ENCODE measurements at places on chromosomes 1 and 21.

GRCh38 chr1:232853994-232854797 is 49.0 kb downstream of the MAP10 start:
- DNase-seq = no peak

DNA sequence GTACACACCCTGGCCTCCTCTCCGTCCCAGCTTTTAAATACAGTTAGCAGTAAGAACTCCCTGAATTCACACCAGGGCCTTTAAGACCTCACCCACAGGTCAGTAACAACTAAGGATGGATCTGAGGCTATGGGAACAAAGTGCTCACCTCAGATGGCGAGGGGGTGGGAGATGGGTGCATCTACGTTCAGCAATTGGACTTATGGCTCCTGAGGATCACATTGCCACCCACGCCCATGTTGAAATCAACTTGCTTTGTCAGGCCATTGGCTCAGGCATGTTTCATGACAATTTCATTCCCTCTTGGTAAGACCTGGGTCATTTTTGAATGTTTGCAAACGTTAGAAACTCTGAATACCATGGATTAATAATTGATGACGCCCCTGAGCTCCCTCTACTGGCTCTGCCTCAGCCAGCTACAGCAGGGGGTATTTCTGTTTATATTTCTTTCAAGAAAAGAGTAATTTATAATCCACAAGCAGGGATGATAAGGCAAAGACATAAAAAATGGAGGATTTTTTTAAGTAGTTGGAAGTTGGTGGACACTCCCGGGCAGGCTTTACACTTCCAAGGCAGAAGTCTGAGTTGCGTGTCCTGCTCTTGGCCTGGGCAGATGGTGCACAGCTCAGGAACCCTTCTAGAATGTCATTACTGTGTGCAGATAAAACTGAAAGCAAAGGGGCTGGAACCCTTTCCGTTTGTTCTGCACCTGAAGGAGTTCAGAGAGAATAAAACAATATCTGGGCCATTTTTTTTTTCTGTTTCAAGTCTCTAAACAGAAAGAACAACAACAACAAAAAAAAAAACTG is 13.7 kb upstream of the LBR start:
- no peak for DNase-seq

- peak; percentile 68 for DNase-seq
These were observed 31.7 kb upstream of the TMEM125 start for GRCh38 chr1:43238085-43238484.

GRCh38 chr1:21307210-21307609 is 16.9 kb upstream of the ECE1 start:
- no peak for DNase-seq

- DNase-seq = no peak
These were observed 253.3 kb upstream of the RGS18 start for GRCh38 chr1:191904991-191905390.

- no peak for DNase-seq
These were observed 24.8 kb downstream of the NOS1AP start for GRCh38 chr1:162094271-162094670.

DNA sequence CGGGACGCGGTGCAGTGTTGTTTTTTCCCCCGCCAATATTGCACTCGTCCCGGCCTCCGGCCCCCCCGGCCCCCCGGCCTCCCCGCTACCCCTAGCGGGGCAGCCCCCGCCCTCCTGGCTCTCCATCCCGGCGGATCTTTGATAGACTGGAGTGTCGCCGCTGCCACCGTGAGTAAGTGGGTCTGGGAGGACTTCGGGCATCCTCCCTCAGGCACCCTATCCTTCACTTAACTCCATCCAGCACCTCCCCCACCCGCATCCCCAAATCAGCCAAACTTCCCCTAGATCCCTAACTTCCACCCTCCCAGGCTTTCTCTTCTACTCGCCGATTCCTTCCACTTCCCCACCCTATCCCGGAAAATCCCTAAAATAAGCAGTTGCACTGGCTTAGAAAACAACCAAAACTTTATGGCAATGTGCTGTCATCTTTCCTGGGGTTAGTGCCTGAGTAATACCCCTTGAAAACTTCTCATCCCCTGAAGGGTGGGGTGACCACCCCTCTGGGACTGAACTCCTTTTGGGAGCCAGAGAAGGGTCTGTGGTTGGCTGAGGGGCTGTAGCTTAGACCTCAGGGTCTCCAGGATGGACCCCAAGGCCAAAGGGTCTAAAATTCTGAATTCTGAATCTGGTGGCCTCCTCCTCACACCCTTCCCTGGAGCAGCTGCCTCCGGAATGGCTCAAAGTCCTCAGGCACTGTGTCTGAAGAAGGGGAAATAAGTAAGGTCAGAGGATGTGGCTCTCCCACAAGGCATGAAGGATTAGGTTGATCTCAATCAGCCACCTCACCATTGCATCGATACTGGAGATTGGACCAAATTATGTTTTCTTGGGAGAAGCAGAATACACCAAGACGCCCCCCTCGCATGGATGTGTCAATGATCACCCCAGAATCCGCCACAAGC is 12.2 kb downstream of the THBS3 start:
- DNase-seq = no peak

- no peak for DNase-seq
These were observed 102.6 kb downstream of the CYYR1 start for GRCh38 chr21:26470351-26471098.

- DNase-seq = no peak
These were observed 13.6 kb downstream of the RD3 start for GRCh38 chr1:211478376-211478775.

GRCh38 chr1:246959944-246960693 is 28.4 kb upstream of the AHCTF1 start:
- DNase-seq = no peak

GRCh38 chr1:47184090-47184821 is 5.6 kb downstream of the PDZK1IP1 start:
- no peak for DNase-seq

GRCh38 chr1:212412374-212412773 is 2.3 kb downstream of the PACC1 start:
- no peak for DNase-seq

DNA sequence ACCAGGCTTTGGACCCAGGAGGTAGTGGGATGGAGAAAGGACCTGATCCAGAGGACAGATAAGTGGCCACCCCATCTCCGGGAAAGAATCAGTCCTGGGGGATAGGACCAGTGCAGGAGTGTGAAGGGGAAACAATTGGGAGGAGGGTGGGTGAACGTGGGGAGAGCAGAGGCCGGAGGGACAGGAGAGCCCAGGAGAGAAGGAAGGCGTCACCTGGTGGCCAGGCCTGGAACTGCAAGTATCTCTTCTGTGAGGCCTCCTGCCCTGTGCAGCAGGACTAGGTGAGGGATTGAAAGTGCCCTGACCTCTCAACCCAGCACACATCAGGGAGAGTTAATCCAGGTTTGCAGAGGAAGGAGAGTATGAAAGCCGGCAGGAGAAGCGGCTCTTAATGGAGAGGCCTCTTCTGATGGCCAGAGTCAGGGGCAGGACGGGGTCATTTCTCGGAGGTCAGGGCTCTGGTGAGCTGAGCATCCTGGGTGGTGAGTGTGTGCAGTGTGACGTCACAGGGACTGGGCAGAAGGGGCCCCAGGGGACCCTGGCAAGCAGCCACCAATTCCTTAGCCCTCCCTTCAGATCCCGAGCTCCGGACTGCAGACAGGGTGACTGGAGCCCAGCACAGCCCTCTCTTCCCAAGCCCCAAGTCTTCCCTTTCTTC is 9.2 kb upstream of the LAD1 start:
- DNase-seq = peak; percentile 95

DNA sequence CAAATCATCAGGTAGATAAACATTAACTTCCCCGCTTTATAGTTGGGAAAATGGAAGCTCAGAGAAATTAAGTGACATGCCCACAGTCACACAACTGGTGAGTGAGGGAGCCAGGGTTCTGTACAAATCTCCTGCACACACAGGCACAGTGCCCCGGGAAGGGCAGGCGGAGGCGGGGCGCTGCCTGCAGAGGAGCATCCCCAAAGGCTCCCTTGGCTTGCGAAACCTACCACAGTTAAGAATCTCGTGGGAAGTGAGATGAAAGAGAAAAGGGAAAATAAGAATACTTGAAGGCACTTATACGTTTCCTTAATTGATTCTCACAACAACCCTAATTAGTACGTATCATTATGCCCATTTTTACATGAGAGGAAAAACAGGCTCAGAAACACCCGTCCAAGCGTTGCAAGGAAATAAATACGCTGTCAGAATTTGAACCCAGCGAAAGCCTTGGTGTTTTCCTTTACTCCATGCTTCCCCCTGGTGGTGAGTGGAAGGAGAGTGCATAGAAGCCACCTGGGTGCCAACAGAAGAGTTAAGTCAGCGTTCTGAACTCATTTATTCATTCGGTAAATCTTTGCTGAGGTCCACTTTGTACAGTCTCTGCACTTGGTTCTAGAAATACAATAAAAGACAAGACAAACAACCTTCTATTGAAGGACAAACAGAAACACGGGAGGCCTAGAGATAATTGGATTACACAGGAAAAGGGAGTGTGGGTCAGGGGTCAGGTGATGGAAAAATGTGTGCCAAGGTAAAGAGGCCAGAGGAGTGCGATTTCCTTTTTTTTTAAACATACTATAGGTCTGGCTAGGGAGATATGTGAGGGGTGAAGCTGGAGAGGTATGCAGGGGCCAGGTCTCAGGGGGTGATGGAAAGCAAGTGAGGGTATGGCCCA is 28.4 kb downstream of the ACP6 start:
- peak; percentile 37 for DNase-seq

GRCh38 chr1:179052776-179053175 is 27.1 kb downstream of the FAM20B start:
- DNase-seq = no peak

DNA sequence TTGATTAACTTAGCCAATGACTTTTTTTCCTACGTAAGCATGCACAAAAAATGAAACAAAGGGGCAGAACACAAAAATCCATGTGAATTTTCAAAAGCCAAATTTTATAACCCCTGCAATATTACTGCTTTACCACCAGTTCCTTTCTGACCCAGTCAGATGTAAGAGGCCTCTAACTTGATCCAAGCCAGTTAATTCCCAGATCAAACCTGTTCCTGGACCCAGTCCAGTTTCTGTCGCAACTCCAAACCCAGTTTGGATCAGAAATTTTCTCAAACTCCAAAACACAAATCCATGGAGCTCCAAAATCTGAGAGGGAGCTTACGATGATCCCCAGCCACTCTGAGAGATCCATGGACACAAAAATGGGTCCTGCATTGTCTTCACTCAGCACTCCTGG is 7.8 kb upstream of the ZYG11A start:
- no peak for DNase-seq

DNA sequence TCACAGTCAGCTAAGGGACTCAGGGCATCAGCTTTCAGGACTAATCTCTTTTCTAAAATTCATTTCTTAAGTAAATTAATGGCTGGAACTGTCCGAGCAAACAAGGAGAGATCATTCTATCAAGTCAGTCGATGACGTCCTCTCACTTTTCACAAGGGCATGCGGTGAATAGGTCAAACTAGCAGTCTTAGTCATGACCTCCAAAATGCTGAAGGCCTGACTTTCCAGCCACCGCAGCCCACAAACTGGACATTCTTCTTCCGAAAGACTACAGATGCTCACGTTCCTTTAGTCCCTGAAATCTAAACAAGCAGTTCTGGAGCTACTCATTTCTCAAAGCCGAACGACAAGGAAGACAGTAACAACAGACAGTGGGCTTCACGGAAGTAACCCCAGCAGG is 127.9 kb downstream of the TIAM1 start:
- no peak for DNase-seq

GRCh38 chr1:95002540-95003432 is 70.0 kb downstream of the ALG14 start:
- no peak for DNase-seq

- DNase-seq = no peak
These were observed 45.5 kb downstream of the GRIK3 start for GRCh38 chr1:36988741-36989193.

DNA sequence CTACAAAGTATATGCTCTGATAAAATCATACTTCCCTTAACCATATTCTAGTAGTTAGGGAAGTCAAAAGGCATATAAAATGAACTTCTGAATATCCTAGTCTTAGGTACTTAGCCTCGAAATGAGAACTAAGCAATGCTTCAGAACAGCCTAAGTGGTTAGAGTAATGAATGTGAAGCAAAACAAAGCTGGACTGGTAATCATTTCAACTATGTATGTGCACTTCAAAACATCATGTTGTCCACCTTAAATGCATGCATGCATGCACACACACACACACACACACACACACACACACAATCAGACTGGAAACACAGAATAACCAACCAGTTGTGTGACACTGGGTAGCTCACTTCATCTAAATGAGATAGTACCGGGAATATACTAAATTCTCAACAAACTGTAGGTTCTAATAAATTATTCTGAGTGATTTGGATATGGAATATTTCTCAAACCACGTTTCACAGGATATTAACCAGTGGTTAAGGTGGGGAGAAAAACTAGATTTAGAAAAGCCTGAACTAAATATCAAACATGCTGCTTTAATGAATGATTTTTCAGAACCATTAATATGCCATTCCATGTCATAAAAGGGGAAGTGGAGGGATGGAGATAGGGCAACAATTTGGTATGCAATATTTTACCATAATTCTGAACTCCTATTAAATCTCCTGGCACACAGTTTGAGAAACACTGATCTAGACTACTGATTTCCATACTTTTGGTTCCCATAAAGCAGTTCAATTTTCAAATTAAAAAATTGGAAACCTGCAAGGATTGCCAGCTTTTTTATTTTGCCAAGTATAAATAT is 19.5 kb downstream of the RNF115 start:
- DNase-seq = no peak

DNA sequence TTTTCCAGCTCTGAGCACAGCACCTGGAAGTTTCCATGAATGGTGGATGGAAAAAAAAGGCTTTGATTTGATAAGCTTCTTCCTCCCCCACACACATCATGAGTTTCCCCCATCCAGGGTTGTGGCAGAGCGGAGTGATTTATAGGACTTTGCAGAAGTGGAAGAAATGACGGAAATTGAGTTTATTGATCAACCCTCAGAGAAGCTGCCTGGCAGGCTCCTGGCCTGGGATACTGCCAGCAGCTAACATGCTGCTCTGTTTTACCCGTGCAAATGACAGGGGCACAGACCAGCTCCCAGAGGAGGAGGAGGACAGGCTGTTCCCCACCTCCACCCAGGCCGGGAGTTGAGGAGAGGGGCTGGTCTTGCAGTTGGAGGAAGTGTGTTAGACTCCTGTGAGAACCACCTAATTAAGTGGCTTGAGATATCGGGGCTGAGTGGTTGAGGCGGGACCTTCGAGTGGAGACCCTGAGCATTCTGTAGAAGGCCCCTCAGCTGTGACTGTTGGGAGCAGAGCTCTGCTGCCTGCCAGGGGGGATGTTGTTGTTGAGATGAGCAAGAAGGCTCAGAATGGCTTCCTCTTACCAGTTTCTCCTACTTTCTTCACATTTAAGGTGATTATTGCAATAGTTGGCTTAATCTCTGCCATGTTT is 21.8 kb downstream of the ADORA1 start:
- DNase-seq = no peak

- no peak for DNase-seq
These were observed 10.3 kb upstream of the LMNA start for GRCh38 chr1:156104065-156104810.

- no peak for DNase-seq
These were observed 7.6 kb downstream of the DNMT3L start for GRCh38 chr21:44253832-44254710.

GRCh38 chr1:109971559-109971958 is 13.0 kb upstream of the AHCYL1 start:
- no peak for DNase-seq
